Stimulated activated CD4-positive, alpha-beta T cell treated with anti-CD3 and anti-CD28 coated beads, Interleukin-2, amount 100 ng/mL, for 4 hours (primary cell): ENCODE measurements at places on chromosomes 2 and 18.

DNA sequence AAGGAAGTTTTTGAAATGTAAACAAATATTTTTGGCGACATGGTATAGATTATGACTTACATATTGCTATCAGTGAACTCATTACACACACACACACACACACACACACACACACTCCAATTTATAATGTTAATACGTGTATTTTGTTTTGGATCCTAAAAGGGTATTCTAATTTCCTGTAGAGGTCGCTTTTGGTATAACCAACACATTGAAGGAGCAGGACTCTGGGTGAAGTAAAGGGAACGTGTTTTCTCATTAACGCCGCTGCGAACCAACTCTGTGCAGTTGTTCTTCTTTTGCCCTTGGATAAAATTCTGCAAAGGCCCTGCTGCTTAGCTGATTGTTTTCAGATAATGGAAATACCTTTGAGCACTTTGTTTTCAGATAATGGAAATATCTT lies 190.4 kb downstream of the PMAIP1 start:
- DNase-seq = no peak

DNA sequence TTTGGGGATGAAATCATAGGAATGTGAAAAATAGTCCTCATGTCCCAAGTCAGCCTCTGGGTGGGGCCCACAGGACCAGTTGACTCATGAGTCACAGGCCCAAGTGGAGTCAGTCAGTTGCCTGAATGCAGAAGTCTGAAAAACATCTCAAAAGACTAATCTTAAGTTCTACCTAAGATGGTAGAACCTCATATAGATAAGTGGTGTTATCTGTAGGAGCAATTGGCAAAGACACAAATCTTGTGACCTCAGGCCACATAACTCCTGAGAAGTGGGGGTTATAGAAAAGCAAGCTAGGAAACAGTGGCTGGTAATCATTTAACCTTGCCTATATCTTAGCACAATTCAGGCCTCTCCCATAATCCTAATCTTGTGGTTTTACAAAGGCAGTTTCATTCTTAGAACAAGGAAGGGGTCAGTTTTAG lies 257.1 kb upstream of the SPOPL start:
- no peak for DNase-seq

DNA sequence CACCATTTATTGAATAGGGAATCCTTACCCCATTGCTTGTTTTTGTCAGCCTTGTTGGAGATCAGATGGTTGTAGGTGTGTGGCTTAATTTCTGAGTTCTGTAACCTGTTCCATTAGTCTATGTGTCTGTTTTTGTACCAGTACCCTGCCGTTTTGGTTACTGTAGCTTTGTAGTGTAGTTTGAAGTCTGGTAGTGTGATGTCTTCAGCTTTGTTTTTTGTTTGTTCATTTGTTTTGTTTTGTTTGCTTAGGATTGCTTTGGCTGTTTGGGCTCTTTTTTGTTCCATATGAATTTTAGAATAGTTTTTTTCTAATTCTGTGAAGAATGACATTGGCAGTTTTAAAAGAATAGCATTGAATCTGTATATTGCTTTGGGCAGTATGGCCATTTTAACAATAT lies 12.7 kb downstream of the GKN2 start:
- no peak for DNase-seq

DNA sequence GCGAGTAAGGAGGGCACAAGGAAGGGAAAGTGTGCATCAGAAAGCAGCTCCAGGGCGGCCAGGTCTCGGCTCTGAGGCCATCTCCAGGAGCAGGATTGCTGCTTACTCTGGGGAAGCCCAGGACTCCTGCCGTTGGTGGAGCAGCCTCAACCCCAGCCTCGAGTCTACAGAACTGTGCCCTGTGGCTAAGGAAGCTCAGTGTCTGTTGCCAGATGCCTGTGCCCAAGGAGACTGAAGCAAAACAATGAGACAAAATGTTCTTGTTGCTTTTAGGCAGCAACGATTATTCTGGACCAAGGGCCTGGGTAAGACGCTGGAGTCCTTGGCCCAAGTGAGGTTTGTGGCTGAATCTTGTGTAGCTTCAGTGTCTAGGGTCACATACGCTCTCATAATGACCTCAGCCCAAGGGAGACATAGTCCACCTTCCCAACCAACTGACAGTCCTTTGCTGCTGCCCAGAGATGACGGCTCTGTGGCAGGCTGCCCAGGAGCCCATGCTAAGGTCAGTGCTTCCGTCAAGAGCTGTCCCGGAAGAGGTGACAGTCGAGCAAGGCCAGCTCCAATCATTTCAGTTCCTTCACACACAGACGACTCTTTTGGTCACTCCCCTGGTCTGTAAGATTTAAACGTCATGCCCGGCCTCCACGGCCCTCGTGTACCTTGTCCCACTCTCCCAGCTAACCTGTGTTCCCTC lies 223.8 kb downstream of the TTC32 start:
- DNase-seq = no peak

DNA sequence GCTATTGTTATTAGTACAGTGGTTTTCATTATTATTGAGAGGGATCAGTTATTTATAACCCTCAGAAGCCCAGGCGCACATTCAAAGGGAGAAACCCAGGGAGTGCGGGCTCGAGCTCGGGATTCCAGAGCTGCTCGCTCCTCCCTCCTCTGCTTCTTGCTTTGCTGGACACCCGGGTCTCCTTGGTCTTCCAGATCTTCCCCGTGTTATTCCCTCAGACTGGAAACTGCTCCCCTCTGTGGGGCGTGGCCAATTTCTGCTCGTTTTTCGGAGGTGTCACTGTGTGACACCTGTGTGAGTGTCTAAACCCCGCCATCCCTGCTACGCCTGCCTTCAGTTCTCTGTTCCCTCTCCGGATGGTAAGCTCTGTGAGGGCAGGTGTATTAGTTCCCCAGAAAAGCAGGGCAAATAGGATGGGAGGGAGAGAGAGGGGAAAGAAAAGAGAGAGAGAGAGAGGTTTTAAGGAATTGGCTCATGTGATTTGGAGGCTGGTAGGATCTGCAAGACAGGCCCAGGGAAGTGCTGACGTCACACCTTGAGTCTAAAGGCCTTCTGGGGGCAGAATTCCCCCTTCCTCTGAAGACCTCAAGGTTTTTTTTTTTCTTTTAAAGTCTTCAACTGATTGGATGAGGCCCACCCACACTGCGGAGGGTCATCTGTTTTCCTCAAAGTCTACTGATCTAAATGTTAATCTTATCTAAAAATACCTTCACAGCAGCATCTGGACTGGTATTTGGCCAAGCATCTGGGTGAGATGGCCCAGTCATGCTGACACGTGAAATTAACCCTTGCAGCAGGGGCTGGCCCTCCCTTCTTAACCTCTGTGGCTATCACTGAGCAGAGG lies 457.3 kb upstream of the ID2 start:
- no peak for DNase-seq

GRCh38 chr18:37476182-37476581 lies 89.4 kb downstream of the CELF4 start:
- DNase-seq = no peak

DNA sequence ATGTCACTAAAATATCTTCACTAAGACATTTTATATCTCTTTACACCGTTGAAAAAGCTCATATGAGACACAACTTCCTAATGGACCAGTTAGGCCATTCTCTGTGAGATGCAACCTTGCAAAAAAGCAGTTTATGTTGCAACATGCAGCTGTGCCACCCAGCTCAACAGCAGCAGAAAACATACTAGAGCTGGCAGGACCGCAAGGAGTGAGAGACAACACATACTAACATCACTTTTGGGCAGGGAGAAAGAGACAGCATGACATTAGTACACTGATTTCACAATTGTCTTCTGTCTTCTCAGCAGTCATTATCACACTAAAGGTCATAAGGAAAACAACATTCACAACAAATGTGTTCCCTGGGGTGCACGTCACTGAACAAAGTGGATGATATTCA lies 122.9 kb downstream of the EPB41L3 start:
- no peak for DNase-seq

DNA sequence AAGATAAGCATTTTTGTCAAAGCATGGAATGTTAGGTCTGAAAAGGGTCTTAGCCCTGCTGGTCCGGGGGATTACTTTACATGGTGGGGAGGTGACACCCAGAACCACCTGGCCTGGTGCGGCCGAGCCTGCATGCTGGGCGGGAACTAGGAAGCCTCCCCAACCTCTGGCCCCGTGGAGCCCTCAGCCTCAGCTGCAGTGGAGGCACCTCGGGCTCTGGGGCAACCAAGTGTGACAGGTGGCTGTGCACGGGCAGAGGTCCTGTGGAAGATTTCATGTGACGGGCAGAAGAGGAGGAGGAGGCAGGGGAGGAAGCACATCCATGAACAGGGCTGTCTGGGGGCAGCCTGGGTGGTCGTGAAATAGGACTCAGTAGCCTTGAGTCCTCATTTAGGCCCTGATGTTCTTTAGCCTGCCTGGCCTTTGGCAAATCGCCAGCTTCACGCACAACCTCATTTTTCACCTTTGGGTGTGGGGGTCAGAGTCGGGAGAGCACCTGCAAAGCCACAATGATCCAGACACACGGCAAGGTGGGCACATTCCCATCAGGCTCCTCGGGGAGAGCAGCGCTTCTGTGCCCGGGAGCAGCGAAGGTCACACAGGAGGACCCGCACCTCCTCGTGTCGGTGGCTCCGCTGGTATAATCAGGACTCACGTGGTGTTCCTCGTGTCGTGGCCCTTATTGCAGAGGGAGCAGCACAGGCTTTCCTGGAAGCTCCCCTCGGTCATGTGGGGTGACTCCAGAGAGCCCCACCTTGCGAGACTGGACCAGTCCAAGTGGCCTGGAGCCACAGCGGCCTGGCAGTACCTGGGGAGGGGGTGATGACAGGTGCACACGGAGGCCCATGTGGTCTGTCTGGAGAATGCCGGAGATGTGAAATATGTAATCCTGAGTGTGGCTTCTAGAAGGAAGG lies 13.9 kb downstream of the CNDP2 start:
- no peak for DNase-seq

GRCh38 chr2:10983711-10984110 lies 72.0 kb downstream of the KCNF1 start:
- DNase-seq = no peak

DNA sequence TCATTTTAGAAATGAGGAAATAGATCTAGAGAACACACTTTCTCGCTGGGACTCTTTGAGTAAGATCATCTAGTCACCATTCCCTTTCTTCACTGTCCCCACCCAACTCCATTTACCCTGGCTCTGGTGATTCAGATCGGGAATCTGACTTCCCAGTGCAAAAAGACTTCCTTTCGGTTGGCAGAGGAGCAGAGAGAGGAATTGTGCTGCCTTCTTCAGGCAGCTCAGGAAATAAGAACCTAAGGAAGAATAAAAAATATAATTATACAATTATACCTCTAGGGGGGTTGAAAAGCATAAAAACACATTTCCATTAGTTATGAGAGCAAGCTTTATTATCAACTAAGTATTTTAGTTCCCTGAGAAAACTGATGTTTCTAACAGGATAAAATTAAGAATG lies 9.3 kb upstream of the MPP4 start:
- DNase-seq = no peak

- DNase-seq = no peak
Measured at GRCh38 chr2:25363733-25364132, 22.0 kb upstream of the DNMT3A start.

- DNase-seq = no peak
Measured at GRCh38 chr18:8561123-8561910, 47.9 kb upstream of the RAB12 start.

DNA sequence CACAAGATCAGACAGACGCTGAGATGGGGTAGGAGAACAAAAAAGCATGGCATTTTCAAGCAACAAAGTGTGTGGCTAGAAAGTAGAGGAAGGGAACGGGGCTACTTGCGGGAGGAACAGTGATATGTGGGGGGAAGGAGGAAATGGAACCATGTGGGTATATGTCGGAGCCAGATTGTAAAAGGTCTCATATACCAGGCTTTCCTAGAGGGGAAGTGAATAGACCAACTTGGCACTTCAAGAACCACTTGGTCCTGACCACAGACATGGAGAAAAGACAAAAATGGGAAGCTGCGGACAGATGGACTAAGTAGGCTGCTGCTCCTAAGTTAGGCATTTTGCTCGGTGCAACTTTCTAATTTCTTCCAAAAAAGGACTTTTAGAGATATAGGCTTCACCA lies 196.0 kb downstream of the DCC start:
- no peak for DNase-seq

DNA sequence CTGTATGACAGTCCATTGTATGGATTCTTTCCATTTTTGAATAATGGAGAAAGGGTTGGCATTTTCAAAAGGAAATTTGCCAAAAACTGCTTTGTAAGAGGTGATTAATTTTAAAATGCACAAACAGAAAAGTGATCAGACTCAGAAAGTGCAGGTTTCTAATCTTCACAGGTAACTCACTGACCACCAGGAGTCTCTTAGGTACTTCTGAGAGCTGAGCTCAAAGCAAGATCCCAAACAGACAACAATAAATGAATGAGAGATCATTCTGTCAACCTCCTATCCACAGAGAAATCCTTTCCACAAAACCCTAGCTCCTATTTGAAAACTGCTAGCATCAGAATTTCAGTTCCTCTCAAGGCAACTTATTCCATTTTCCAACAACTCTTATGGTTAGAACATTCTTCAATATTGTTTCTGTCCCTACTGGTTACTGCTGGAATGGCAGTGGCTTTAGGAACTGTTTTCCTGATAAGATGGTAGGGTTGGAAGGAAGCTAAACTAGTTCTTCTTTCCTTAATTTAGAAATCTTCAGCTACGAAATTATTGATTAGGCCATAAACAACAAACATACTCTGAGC lies 20.6 kb upstream of the HAAO start:
- DNase-seq = no peak

DNA sequence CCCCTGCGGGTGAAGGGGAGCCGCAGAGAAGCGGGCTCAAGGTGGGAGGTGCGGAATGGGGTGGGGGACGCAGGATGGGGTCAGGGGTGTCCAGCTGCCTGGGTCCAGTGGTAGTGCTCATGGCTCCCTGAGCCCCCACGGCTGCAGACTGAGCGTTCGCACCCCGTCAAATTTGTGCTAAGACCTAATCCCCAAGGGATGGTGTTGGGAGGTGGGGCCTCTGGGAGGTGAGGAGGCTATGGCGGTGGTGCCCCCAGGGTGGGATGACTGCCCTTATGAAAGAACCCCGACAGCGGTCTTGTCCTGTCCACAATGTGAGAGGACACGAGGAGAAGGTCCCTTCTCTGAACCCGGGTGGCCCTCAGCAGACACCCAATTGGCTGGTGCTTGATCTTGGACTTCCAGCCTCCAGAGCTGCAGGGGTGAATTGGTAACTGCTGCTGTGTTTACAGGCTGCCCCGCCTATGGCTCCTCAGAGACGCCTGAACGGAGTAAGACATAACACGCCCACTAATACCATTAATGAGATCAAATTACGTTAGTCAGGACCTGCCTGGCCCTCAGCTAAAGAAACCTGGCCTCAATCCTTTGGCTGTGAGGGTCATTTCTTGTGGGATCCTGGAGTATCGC lies 42.6 kb downstream of the PXDN start:
- no peak for DNase-seq

DNA sequence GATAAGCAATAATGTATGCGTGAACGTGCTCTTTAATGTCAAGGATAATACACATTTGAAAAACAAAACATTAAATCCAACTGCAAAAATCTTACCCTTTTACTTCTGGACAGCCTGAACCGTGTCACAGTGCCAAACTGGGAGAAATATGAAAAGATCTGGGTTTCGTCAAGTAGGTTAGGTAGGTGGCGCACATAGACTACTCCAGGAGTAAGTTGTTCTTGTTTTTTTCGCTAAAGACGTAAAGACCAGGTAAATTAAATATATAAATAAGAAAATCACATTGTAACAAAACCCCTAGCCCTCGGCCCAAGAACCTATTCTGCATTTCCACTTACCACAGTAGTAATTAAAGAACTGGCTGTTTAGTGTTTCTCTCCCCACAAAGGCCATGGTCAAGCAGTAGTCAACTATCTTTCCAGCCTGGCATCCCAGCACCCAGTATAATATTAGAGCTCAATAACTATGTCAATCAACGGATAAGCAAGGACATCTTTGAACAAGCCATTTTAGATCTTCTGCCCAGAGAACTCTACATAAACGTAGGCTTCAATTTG lies 1.1 kb downstream of the NIFK start:
- no peak for DNase-seq

GRCh38 chr2:55092439-55092838 lies 42.2 kb upstream of the RTN4 start:
- DNase-seq = no peak
